ENCODE measurements at places on chromosomes 4 and X.

DNA sequence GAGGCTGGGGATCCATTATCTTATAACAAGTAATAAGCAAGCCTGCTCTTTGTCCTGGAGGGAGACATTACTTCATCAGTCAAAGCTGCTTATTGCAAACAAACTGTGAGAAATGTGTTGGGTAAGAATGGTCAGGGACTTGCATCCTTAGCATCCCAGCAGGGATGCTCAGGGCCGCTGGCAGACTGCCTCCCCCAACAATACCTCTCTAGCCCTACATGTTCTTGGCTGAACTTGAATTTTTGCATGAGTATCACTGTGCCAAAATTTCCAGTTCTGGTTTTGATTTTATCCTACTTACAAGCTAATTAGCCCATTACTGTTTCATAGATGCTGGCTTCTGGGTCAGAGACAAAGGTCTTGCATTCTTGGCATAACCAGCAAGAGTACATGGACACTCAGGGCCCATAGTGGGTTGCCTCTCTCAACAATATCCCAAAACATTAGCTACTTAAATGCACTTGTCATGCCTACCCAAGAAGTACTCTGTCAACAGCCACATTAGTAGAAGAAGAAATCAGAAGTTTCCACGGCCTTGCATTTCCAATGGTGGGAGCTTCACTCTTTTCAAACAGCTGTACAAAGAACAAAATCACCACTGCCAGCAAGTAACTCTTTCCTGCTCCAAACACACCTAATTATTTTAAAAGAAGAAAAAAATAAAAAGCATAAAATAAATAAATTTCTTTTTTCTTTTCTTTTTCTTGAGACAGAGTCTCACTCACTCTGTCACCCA is 41.9 kb upstream of the NEUROG2 start:
- no peak for DNase-seq

DNA sequence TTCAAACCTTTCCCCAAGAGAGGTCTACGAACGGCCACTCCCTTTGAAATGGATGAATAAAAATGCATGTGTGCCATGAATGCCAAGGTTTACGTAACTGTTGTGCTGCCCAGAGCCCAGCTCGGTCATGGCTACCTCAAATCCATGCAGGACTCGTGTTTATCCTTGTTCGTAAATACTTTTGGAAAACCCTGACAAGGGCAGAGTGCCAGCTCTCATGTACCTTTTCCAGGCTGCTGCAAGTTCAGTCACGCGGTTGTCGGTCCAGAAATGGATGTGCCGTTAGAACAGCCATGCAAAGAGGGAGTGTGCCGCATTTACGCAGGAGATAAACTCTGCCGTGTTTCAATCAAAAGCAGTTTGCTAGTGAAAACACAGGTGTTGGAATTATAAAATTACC is 123.4 kb downstream of the AMELX start:
- DNase-seq, result no peak

- DNase-seq, result no peak
Measured at GRCh38 chr4:174012135-174012885, 271.2 kb downstream of the FBXO8 start.

DNA sequence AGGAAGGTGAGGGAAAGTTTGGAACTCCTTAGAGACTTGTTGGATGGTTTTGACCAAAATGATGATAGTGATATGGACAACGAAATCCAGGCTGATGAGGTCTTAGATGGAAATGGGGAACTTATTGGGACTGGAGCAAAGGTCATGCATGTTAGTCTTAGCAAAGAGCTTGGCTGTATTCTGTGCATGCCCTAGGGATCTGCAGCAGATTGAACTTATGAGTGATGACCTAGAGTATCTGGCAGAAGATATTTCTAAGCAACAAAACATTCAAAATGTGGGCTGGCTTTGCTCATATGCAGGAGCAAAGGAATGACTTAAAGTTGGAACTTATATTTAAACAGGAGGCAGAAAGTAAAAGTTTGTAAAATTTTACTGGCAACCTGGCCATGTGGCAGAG is 489.3 kb upstream of the DIPK2B start:
- no peak for DNase-seq

DNA sequence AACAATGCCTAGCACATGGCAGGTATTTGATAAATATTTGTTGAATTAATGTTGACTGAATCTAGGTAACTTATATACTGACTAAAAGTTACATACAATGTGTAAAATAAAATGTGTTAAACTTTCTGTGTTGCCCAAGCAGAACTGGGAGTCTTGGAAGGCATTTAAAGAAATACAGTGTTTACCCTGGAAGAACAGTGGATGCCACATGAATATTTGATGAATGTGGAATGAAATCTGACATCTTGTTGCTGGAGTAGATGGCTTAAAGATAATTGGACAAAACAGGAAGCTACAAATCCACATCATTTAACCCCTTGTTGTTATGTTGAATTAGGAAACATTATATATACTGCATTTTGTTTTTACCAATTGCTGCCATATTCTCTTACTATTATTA is 39.9 kb upstream of the SCOC start:
- no peak for DNase-seq

- DNase-seq, result no peak
Measured at GRCh38 chrX:16472345-16472744, 177.6 kb upstream of the S100G start.

GRCh38 chrX:21493226-21493830 is 119.1 kb downstream of the CNKSR2 start:
- no peak for DNase-seq

DNA sequence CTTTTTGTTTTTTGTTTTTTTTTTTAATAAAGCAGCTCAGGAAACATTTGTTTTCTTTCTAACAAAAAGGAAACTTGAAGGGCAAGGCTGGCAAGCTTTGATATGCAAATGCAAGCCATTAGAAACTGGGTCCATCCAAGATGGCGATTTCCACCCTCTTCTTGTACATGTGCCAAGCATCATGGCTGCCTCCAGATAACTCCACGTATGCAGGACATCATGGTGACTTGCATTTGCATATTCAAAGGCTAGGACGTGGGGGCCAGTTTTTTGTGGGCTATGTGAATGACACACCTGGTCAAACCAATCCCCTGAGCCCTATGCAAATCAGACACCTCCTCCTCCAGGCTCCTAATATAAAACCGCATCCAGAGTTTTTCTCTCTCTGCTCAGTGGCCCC is 692.6 kb downstream of the FAM133A start:
- DNase-seq, result no peak

DNA sequence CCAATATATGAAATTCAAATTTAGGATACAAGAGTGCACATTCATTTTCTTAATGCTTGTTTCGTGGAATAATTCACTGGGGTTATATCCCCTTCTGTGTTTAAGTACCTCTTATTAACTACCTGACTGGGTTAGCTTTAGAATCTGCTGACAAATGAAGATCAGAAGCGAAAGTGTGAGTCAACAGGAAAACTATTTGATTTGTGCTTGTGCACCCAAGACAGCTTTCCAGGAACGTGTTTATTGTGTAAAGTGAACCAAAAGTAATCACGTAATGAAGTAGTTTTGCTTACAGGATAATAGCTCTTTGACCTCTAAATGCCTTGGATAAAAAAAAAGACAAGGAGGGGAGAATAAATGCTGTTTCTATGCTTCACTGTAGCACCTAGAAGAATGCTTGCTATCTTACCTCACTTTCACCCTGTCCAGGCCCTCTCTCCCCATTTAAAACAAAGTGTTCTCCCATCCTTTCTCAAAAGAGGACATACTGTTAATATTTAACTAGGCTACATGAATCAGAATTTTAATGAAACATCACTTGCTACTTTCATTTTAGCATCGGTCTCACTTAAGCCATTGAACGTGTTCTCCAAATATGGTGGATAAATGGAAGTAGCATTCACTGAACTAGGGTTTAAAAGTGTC is 141.9 kb downstream of the THOC2 start:
- DNase-seq, result no peak

- no peak for DNase-seq
Measured at GRCh38 chr4:19151684-19152083, 1100.0 kb upstream of the SLIT2 start.

DNA sequence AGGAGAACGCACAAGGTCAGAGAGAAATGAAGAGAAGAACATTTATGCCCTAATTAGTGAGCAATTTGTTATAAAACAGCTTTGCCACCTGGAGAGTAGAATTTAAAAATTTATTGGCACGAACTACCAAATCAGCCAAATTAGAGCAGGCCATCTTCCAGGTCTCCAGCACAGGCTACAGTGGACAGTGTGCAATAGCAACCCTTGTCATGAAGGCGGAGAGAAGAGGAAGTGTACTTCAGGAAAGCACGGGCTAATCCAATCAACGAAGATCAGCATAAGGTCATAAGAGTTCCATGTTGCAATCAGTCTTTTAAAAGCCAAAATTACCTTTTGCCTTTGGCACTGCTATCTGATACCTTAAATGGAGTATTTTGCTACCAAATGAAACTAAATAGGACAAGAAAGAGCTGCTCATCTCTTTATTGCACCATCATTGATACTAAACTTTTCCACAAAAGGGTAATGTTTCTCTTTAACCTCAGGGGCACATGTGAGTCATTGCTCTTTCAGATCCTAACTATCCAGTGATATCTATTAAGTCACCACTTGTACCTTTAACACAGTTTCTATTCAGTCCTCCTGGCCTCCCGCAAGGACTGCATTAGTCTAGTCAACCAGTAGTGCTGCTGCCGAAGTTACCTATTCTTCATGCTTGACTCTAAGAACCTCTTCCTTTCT is 19.9 kb downstream of the ANK2 start:
- peak; percentile 78 for DNase-seq

- DNase-seq, result no peak
Measured at GRCh38 chr4:185874516-185875230, 62.7 kb upstream of the SORBS2 start.

DNA sequence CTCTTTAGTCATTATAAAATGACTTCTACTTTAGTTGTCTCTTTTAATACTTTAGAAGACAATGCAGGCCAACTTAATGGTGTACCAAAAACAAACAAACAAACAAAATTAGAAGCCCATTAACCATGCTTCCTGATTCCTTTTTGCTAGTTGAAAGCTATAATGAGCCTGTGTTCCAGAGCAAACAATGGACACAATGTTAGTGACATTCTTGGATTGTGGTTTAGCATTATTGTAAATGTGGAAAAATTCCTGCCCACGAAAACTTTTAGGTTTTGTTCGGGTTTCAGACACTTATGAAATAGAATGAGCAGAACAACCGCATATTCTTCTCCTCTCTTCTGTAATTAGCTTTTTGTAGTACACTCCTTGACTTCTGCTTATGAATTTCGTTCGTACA is 1682.7 kb upstream of the PCDH7 start:
- no peak for DNase-seq

- no peak for DNase-seq
Measured at GRCh38 chrX:13374364-13374763, 54.5 kb upstream of the ATXN3L start.

DNA sequence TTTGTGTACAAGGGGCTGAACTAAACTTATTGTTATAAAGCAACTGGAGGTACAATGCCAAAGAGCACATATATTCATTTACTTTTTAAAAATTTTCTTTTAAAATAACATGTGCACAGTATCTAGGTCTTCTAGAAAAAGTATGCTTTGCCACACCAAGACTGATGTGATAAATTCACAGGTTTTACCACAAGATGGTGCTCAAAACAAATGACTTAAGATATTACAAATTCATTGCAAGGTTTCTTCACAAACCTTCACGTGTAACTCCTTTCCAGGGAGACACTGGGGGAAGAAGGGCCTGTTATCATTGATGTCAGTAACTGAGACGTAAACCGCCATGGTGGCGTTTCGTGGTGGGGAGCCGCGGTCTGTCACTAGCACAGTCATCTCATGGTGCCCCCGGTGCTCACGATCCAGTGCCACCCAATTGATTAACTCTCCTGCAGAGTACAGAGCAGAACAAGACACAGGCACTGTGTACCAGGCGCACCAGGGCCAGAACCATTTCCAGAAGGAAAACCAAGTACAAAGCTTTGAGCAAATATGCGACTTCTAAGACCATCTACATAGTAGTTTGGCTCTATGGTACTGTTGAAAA is 162.2 kb downstream of the DCHS2 start:
- DNase-seq, result no peak

GRCh38 chrX:2967998-2968909 is 38.1 kb upstream of the ARSH start:
- DNase-seq, result no peak

DNA sequence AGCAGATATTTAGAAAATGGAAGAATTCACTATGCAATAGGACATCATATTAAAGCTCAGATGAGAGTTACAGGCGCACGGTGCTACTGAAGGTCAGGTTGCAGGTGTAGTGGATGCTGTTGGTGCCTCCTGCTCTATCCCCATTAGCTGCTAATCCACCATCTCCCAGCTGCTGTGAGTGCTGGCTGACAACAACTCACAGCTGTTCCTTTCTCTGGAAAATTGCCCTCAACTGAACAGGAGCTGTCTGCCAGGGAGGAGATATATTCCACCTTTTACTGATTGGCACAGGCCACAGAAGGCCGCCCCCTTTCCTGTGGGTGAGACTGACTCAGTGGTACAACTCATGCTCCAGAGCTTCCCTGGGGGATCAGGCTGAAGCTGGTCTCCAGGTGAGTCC is 48.7 kb downstream of the UCHL1 start:
- no peak for DNase-seq

- no peak for DNase-seq
Measured at GRCh38 chr4:5199912-5200311, 148.6 kb downstream of the STK32B start.

DNA sequence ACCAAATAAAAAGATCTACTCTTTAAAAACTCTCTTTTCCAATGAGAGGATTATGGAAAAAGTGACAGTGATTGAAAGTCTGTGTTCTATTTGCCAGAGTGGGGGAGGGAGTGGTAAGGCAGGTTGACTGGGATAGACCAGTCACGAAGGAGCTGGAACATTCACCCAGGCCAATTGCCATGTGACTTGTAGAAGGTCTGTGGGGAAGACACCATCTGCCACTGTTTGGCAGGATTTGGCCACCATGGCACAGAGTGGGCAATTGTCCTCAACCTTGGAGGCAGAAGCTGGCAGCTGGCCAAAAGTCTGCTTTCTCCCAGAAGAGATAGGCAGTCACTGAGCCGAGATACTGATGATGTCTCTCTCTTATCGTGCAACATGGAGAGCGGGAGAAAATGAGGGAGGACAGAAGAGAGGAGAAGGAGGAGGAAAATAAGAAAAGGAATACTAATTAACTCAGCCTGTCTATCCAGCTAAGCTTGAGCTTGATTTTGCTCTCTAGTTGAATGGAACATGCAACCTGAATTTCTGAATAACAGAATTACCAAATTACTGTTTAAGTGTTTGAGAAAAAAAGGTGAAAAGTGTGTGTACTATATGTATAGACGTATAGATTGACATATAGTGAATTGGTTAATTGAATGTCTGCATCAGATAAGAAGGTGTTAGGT is 267.1 kb downstream of the ARHGAP24 start:
- no peak for DNase-seq

GRCh38 chrX:134562002-134562401 is 96.3 kb downstream of the PLAC1 start:
- no peak for DNase-seq

- no peak for DNase-seq
Measured at GRCh38 chr4:139567159-139567870, 11.3 kb upstream of the SETD7 start.

DNA sequence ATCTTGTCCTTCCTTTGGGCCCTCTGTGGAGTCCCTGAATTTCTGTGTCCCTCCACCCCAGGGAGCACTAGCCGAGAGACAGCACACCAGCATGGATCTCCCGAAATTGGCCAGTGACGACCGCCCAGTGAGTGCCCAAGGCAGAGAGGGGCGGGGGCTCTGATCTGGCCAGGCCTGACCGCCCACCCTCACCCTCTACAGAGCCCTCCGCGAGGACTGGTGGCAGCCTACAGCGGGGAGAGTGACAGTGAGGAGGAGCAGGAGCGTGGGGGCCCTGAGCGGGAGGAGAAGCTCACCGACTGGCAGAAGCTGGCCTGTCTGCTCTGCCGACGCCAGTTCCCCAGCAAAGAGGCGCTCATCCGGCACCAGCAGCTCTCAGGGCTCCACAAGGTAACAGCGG is 8.4 kb upstream of the UBA1 start:
- DNase-seq, result no peak

All from left lobe of liver (tissue), 2 donors.